ENCODE measurements at places on chromosomes 5 and 9. TPM values are rescaled to one million over a fixed set of nuclear protein-coding genes. Genes with fewer than 3 reads are reported as not detected.

The FGD3 gene
- 1.8 TPM for total RNA-seq

The IL33 gene
- total RNA-seq = not detected

The TMEM174 gene
- not detected for total RNA-seq

The CYLC2 gene
- not detected for total RNA-seq

The PRRX2 gene
- 4.2 TPM for total RNA-seq

The SMU1 gene
- 26.9 TPM for total RNA-seq

The TAF1L gene
- total RNA-seq = not detected

The TEX48 gene
- total RNA-seq = not detected

The NDUFA8 gene
- total RNA-seq = 60.7 TPM

The SHOC1 gene
- not detected for total RNA-seq

The SLC6A3 gene
- total RNA-seq = 0.61 TPM

The OGN gene
- not detected for total RNA-seq

The ZNF883 gene
- total RNA-seq = 10.7 TPM

The ZNG1F gene
- total RNA-seq = 14.5 TPM

The FAXDC2 gene
- total RNA-seq = 3.0 TPM

The SV2C gene
- total RNA-seq = 0.02 TPM

The GPR150 gene
- not detected for total RNA-seq

The PPIC gene
- total RNA-seq = 11.9 TPM

The C9orf40 gene
- total RNA-seq = 10.3 TPM

The MARCHF3 gene
- 17.7 TPM for total RNA-seq

The ZNF366 gene
- total RNA-seq = not detected

The MAMDC4 gene
- total RNA-seq = 9.2 TPM

The UBLCP1 gene
- total RNA-seq = 39.0 TPM

The SLC25A2 gene
- not detected for total RNA-seq
